ENCODE measurements at places on chromosomes 7 and 10. TPM values are rescaled to one million over a fixed set of nuclear protein-coding genes. Genes with fewer than 3 reads are reported as not detected.

The PRKAR1B gene
- 32.2 TPM for total RNA-seq

The PBLD gene
- total RNA-seq, result 3.3 TPM

The ADAM12 gene
- total RNA-seq, result 4.3 TPM

The FZD1 gene
- total RNA-seq, result 2.1 TPM

The FOXP2 gene
- total RNA-seq, result not detected

The MOGAT3 gene
- not detected for total RNA-seq

The IKZF1 gene
- total RNA-seq, result not detected

The TMEM140 gene
- 1.0 TPM for total RNA-seq

The ENTPD1 gene
- total RNA-seq, result not detected

The SVOPL gene
- not detected for total RNA-seq

The OR13A1 gene
- 0.05 TPM for total RNA-seq

The PIK3AP1 gene
- 0.55 TPM for total RNA-seq

The DOCK1 gene
- total RNA-seq, result 18.8 TPM

The NYAP1 gene
- 5.8 TPM for total RNA-seq

The SPDYE8 gene
- not detected for total RNA-seq

The TMEM229A gene
- total RNA-seq, result not detected

The SPDYE9 gene
- not detected for total RNA-seq

The PITX3 gene
- 1.4 TPM for total RNA-seq

The FRMD4A gene
- total RNA-seq, result 2.6 TPM

The CCDC3 gene
- total RNA-seq, result 0.93 TPM

The URGCP gene
- total RNA-seq, result 27.8 TPM

The PNLIPRP3 gene
- total RNA-seq, result not detected

The SLC29A4 gene
- 13.4 TPM for total RNA-seq

The HHEX gene
- total RNA-seq, result 11.7 TPM

The VSTM4 gene
- 0.39 TPM for total RNA-seq

The CLCN1 gene
- not detected for total RNA-seq

The CXCL12 gene
- 0.06 TPM for total RNA-seq

The ANKRD22 gene
- total RNA-seq, result 0.31 TPM

The SPDYE2 gene
- not detected for total RNA-seq

The METTL27 gene
- 8.2 TPM for total RNA-seq

The BCCIP gene
- total RNA-seq, result 103 TPM

The GJD4 gene
- not detected for total RNA-seq

The ZNF425 gene
- total RNA-seq, result 1.4 TPM

The EIF5AL1 gene
- 2.3 TPM for total RNA-seq

The CABCOCO1 gene
- total RNA-seq, result 0.79 TPM

The C10orf67 gene
- not detected for total RNA-seq

The PAX4 gene
- total RNA-seq, result not detected
